ENCODE measurements at places on chromosomes 4 and X.

GRCh38 chrX:17187136-17187756, 187.8 kb upstream of the NHS start:
- no peak for DNase-seq

GRCh38 chr4:112061207-112061817, 83.9 kb upstream of the FAM241A start:
- DNase-seq, result no peak

GRCh38 chrX:153670748-153671588, 2.6 kb downstream of the PNCK start:
- DNase-seq, result no peak

DNA sequence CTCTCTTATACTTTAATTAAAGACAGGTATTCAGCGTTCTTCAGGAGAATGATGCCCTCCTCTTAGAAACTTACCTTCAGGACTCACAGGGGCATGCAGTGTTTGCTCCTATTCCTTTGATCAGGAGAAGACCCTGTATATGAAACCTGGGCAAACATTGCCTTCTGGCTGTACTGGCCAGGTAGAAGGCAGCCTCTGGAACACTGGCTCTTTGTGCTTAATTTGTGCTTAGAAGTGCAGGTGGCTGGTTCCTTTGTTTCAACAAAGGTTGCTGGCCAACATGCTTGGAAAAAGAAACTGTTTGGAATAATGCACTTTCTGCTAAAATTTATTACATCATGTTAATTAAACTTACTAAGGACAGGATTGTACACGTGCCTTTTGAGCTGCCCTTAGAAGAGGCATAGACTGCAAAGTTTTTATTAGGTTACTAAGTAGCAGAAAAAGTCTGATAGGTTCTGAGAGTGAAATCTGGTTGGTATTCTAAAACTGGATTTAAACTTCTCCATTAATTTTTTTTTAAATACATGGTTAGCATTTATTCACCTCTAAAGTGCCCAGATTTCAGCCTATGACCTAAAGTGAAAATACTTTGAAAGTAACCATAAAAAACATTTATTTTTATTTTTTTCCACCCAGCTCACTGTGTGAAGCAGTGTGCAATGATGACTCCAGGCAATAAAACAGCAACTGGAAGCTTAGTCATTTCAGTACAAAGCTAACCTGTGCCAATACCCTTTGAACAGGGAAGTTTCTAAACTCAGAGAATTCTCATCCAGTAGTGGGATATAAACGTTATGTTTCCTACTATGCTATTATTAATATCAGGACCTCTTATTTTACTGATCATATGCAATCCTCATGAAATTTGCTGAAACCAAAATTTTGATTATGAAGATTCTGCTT, 11.3 kb downstream of the RASSF6 start:
- peak; percentile 72 for DNase-seq

GRCh38 chr4:151887031-151887815, 126.4 kb upstream of the GATB start:
- DNase-seq, result peak; percentile 47

- peak; percentile 62 for DNase-seq
These were observed 144.9 kb downstream of the POLA1 start for GRCh38 chrX:24838629-24839028.

GRCh38 chrX:48972220-48973164, 848 bp upstream of the KCND1 start:
- DNase-seq, result peak; percentile 57

- DNase-seq, result peak; percentile 85
These were observed 326.7 kb downstream of the MAPK10 start for GRCh38 chr4:86033171-86033570.

All from choroid plexus epithelial cell (primary cell).